ENCODE measurements at places on chromosomes 3 and 15.
A peak's percentile ranks its signal among the peaks of the same experiment; 100 is the strongest.

DNA sequence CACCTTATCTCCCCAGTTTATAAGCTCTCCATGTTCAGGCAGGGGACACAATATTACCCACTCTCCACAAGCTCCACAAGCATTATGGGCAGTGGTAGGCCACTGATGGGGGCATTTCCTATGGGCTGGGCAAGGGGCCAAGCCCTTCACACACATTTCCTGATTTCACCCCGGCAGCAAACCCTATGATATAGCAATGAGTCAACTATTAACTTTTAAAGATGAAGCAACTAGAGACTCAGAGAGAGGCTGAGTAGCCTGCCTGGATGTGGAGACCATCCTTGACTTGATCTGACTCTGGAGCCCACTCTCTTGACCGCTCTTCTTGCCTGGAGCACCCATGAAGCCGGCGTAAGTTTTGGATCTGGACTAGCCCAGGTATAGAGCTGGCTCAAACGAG, 27.4 kb downstream of the FOXL2NB start:
- DNase-seq = no peak

GRCh38 chr3:42515391-42515916, 13.0 kb downstream of the VIPR1 start:
- peak; percentile 48 for DNase-seq

- DNase-seq = no peak
Observed at GRCh38 chr15:51186181-51186705, 91.5 kb upstream of the TNFAIP8L3 start.

DNA sequence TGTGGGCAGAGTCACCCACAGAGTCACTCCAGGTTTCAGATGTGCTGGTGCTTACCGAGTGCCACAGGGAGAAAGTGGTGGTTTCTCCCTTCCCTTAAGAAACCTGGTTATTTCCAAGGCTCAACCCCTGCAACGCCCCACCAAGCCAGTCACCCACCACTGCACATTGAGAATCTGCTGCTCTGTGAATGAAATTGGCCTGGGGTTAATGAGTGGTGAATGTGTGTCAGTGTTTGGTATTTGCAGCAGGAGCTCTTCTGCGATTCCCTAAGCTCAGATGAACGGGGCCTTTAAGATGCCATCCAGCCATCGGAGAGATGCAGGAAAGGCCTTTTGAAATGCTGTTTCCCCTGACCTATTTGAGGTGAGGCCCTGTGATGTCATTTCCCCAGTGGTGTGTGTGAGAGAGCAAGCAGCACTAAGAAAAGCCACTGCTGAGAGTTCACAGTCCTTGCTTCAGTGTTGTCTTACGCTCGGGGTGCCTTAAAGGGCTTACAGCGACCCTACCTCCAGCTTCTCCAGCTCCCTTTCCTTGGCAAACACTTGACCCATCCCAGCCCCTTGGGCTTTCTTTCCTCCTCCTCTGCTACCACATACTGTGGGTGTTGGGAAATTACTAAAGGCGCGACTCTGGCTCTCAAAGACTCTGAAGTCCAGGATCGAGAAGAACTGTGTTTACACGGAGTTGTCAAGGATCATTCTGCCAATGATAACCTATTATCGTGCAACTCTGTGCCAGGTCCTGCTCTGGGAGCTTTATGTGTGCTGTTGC, 68.9 kb downstream of the SMAD3 start:
- DNase-seq = no peak

DNA sequence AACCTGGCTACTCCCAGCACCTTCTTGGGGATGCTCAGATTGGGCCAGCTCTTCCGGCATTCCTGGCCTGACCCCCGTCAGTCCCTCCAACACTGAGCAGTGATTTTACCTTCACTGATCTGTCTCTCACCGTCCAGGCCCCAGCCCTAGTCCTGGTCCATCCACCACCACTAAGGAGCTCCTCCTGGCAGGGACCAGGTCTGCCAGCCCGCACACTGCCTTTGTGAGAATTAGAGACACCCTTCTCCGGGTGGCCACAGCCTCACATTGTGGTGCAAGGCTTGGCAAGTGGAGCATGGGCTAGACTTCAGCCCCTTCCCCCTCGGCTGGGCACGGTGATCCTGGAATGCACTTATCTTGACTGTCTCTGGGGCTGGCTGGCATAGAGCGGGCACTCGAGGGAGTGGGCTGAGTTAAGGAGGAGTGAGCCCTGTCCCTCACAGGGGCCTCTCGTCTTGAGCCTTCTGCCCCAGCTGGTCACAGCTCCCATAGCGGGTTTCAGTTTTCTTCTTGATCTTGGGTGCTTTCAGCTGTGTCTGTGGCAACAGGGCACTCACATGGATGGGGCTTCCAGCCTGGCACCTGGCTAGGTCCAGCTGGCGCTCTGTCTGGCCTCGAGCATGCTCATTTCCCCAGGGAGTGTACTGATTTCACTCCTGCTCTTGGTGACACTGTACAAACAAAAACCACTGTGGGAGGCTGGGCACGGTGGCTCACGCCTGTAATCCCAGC, 53.9 kb downstream of the LINGO1 start:
- no peak for DNase-seq

DNA sequence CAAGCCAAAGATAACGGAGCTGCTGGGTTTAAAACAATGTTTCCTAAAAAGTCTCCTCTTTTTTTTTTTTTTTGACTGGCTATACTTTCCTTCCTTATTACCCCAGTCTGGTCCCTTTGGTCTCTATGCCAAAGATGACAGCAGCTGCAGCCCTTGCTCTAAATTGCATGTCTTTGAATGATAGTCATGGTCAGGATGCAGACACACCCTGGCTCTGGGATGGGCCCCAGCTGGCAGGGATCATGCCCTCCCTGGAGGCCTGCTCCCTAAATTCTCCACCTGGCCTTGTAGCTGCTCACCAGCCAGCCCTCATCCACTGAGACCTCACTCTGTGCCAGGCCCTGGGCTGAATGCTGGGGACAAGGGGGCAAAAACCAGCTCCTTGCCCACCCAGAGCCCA, 95.8 kb downstream of the MESD start:
- no peak for DNase-seq

- DNase-seq = no peak
Observed at GRCh38 chr3:120348065-120348990, 826 bp downstream of the LRRC58 start.

- DNase-seq = no peak
Observed at GRCh38 chr15:85691350-85692240, 103.1 kb downstream of the KLHL25 start.

GRCh38 chr3:182248349-182248880, 536.7 kb downstream of the SOX2 start:
- DNase-seq = no peak

DNA sequence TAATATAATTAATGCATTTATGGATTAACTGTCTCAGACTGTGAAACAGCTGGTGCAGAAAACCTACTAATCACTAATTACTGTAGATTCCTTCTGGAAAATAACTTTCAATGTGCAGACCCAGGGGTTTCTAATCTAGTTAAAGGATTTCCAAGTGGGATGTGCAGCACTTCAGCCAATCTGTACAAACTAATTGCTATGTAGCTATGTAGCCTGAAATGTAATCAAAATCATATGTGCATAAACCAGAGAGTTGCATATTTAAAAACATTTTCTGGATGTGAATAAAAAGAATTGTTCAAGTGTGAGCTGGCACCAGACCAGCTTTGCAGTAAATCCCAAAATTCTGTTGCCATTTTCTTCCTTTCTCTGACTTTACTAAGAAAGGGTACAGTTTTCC, 127.5 kb upstream of the CD96 start:
- DNase-seq = no peak

DNA sequence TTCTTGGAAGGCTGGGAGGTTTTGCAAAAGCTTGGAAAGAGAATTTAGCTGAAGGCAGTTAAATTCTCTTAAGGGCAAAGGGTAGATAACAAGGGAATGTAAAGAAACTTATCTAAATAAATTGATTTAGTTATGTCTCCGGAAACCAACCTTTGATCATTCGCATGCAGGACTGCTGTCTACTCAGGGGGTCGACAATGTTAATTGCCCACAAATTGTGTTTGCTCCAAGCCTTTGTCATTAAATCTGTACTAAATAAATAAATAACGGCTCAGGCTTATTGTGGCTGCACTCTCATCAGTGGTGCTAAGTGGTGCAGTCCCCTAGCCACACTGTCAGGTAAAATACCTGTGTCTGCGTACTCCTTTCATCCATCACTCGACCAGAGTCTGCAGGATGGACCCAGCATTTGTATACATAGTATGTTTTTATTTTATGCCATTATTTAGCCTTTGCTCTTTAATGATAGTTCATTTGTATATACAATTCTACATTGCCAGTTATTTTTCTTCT, 497.4 kb upstream of the RASGRP1 start:
- no peak for DNase-seq

- no peak for DNase-seq
Observed at GRCh38 chr3:43794776-43795175, 104.0 kb downstream of the ABHD5 start.

Measured in putamen (tissue), 1 donor.